ENCODE measurements at places on chromosomes 3 and 15.

- DNase-seq: no peak
These were observed 121.5 kb downstream of the DTWD1 start for GRCh38 chr15:49742381-49742780.

- DNase-seq: no peak
These were observed 517.5 kb upstream of the UBE2E2 start for GRCh38 chr3:22685597-22685996.

- DNase-seq: no peak
These were observed 99.8 kb upstream of the C15orf61 start for GRCh38 chr15:67421105-67421504.

DNA sequence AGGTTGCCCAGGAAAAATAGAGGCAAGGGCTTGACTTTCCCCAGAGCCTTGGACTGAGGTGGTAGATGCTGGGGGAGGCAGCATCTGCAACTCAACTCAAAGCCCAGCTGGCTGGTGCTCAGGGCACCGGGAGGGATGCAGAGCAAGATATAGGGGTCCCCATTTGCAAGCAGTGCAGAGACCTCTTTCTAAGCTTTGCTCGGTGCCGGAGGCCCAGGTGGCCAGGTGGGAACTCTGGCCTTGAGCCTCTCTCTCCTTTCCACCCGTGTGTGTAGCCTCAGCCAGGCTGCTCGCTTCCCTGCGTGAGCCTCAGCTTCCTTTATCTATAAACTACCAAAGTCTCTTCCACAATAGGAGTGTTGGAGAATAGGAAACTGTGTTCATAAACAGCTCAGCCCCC is 36.5 kb downstream of the SLC6A6 start:
- DNase-seq: no peak

DNA sequence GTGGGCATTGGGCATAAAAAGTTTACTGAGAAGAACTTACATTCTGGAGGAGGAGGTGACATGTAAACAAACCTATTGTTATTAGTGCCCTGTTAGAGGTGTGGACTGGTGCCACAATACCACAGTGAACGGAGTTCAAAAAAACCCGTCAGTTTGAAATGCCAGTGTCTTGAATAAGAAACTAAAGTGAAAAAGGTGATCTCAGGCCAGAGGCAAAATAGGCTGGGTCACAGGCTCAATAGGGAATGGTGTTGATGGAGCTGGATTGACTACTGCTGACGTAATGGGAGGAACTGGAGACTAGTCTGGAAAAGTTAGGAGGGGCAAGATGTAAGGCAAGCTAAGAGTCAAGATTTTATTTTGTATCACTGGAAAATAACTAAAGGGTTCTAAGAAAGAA is 1.6 kb upstream of the DCBLD2 start:
- no peak for DNase-seq

DNA sequence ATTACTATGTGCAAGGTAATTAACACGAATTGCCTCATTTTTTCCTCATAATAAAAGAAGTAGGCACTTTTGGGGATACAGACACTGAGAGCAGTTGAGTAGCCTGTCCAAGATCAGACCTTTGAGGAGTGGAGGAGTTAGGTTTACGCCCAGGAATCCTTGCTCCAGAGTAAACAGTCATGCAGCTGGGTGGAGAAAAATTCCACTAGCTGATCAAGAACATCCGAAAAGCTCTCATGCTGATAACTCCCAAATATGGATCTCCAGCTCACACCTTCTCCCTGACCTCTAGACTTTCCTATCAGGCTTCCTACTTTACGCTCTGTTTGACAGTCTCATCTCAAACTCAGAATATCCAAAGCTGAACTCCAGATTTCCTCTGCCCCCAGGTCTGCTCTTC is 53.3 kb downstream of the ST6GAL1 start:
- no peak for DNase-seq

DNA sequence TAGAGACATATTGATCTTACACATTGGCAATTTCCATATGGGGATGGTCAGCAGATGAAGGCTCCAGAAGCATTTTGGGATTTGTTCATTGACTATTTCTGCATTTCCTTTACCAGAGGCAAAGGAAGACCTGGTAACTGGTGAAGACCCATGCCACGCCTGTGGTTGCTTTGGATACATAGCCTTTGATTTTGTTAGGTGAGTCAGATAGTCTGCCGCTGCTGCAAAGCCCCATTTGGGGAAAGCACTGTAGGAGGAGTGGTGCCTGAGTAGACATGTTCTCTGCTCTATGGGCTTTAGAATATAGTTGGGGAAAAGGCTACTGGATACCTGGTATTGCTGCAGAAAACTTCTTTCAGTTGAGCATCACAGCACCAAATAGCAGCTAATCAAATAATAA is 56.8 kb downstream of the TFG start:
- no peak for DNase-seq

- DNase-seq: no peak
These were observed 287.5 kb downstream of the PTPRG start for GRCh38 chr3:61848885-61849284.

DNA sequence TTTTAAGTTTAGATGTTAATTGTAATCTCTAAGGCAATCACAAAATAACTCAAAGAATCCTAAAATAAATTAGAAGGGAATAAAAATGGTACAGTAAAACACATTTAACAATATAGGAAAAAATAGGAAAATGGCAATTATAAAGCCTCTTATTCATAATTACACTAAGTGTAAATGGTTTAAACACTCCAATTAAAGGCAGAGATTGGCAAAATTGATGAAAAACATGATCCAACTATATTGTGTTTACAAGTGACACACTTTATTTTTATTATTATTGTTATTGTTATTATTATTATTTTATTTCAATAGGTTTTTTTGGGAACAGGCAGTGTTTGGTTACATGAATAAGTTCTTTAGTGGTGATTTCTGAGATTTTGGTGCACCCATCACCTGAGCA is 48.7 kb upstream of the DYNC1LI1 start:
- no peak for DNase-seq

DNA sequence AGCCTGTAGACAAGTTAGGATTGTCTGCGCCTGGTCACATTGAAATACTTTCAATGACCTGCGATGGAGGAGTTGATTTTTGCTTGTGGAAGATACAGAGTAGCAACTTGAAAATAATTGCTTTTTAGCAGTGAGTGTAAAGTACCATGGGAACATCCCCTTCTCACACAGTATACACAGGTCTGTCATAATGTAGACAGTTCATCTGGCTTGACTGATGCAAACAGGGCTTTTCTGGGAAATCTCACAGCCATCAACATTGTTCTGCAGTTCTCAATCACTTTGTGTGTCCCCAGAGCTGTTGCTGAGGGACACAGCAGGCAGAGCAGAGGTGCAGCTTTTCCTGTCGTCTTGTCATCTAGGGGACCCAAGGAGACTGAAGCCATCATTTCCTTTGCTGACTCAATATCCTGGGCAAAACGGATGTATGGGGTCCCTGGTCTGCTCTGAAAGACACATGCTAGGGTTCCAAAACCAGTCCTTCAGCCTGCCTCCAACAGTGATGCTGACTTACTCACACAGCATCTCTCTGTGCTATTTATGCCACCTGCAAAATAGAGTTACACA is 5.3 kb upstream of the REC114 start:
- DNase-seq: no peak

- DNase-seq: no peak
These were observed at the start of gene SH2D7 for GRCh38 chr15:78092261-78093041. Gene SH2D7 (plus strand): TSS chr15:78092561. CDS start chr15:78092585, 24 bp downstream.

DNA sequence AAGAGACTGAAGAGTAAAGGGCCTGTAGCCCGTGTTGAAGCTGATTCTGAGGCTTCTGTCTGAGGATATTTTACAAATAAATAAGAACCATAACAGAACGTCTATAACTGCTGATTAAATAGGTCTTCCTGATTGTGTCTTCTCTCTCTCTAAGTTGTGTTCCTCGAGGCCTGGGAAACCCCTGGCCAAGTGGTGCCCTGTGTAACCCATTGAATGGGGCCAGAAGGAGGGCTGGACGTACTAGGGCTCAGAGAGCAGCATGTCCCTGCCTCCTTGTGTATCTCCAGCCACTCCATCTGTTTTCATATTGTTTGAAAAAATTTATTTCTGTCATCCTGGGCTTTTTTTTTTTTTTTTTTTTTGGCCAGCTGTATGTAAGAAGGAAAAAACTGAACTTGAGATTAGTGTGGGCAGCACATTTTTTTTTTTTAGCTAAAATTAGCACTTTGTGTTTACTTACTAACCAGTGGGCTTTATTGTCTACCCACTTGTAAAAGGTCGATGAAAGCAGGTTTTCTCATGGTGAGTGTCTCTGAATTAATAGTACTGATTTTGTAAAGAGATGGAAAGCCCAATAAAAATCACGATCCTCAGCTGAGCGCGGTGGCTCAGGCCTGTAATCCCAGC is 10.7 kb downstream of the DHX30 start:
- no peak for DNase-seq

- DNase-seq: no peak
These were observed 34.5 kb downstream of the NCEH1 start for GRCh38 chr3:172676196-172676922.

DNA sequence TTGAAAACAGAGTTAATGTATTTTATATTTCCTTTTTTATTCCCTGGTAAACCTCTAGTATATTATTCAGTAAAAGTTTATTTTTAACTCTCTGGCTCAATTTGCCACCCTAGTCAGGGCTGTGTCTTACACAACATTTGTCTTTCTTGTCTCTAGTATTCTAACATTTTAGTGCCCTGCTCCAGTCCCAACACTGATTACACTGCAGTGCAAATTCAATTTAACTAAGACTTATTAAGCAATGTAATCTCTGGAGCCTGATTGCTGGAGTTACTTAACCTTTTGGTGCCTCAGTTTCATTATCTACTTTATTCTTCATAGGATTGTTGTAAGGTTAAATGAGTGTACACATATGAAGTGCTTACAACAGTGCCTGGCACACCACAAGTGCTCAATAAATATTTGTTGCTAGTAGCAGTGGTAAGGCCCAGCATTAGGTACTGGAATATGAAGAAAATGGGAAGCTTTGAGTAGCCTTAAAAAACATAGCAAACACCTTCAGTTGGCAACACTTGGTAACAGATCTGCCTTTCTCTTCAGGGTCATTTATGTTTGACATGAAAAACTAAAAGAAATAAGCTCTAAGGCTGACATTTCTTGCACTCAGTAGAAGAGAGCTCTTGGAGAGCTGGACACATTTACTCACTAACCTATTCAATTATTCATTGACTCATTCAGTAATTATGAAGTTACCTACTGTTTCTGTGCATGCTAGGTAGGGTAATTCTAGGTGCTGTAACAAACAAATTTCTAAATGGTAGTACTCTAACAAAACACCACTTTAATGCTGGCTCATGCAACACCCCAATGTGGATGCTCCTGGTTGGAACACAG is 364.5 kb upstream of the EPHA3 start:
- DNase-seq: no peak

GRCh38 chr3:73475175-73475574 is 149.6 kb downstream of the PDZRN3 start:
- no peak for DNase-seq

All from stimulated activated CD4-positive, alpha-beta T cell treated with anti-CD3 and anti-CD28 coated beads, Interleukin-1b, Interleukin-23, amount 100 ng/mL, for 1 hour (primary cell).